ENCODE measurements at places on chromosomes 16 and 17.

DNA sequence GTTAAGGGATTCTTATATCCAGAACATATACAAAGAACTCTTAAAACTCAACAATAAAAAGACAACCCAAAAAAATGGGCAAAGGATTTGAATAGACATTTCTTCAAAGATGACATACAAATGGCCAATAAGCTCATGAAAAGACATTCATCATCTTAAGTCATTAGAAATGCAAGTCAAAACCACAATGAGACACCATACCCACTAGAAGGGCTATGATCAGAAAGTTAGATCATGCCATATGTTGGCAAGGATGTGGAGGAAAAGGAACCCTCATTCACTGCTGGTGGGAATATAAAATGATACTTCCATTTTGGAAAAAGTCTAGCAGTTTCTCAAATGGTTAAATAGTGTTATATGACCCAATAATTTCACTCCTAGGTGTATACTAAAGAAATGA is 9.4 kb downstream of the PLD6 start:
- no peaks in the 10 kb centered on the region for H3K36me3 ChIP-seq
- no peaks in the 10 kb centered on the region for H3K27me3 ChIP-seq
- peaks cover 5% of the 10 kb centered on the region for H3K4me1 ChIP-seq

DNA sequence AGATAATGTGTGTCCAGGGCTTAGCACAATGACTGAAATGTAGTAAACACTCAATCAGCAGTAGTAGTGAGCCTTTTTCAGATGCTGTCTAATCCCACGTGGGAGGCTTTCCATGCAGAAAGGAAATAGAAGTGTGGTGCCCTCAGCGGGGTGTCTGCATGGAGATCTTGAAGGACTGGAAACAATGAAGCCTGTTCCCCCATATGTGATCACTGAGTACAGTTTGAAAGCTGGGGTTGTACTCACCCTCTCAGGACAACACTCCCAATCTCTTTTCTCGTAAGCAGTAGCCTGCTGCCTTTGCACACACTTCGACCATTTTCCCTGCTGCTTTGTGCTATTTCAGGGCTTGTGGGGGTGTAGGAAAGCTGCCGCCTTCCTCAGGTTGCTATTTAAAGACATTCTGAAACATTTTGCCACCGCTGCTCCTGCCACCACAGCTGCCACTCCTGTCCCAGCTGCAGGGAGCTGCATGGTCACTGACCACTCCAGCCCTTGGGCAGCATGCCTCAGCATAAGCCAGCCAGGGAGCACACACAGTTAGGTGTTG is 40.6 kb upstream of the HAS3 start:
- no peak overlapping the region for H3K27ac ChIP-seq
- H3K4me3 ChIP-seq, result no peak overlapping the region
- no peaks in the 10 kb centered on the region for H3K36me3 ChIP-seq
- no peaks in the 10 kb centered on the region for H3K27me3 ChIP-seq

DNA sequence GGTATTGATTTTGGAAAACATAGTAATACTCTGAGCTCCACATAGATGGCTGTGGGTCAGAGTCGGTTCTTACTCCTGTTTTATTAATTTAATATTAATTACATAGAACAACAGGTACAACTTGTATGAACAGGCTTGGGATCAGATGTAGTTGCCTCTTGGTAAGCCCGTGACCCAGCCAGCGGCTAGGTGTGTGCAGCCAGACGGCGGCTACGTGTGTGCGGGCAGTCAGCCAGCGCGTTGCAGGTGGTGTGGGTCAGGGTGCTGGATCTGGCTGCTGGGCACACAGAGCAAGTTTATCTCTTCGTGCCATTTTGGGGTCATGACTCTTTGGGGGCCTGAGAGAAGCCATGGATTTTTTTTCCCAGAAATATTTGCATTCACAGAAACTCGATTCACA is 30.3 kb downstream of the DBNDD1 start:
- DNase-seq, result no peak
- no peak overlapping the region for H3K27ac ChIP-seq
- no peaks in the 10 kb centered on the region for H3K27me3 ChIP-seq
- no peaks in the 10 kb centered on the region for H3K4me1 ChIP-seq

DNA sequence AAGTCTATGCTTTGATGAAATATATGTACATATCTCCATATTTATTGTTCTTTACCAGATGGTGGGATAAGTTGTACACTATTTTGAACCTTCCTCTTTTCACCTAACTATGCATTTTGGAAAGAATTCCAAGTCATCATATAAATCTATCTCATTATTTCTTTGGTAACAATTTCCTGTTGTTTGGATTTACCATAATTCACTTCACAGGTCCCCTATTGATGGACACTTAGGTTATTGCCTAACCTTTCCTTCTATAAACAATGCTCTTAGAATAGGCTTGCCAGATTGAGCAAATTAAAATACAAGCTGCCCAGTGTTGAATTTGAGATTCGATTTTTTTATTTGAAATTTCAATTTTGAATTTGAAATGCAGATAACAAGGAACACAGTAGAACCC is 28.9 kb upstream of the DHX8 start:
- no peaks in the 10 kb centered on the region for H3K36me3 ChIP-seq
- H3K4me3 ChIP-seq, result no peak overlapping the region
- H3K27ac ChIP-seq, result no peak overlapping the region
- peaks cover 48% of the 10 kb centered on the region for H3K4me1 ChIP-seq

DNA sequence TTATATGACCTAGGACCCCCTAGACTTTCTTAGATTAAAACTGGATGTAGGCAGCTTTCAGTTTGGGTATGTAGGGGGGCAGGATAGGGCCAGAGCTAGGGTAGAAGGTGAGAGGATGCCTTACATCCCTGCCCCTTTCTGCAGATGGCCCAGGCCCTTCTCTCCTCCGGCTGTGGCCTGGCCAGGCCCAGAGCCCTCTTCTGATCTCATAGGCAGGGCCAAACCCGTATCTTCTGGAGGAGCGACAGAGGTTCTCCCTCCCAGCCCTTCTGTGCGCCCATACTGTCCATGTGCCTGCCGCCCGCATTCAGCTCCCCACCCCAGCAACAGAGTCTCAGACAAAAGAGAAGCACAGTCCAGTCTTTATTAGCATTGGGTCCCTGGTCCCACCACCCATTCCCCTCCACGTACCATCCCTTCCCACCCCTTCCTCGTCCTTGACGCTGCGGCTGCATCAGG is 2.0 kb upstream of the TSPOAP1 start:
- DNase-seq, result no peak
- H3K27me3 ChIP-seq, result peaks cover 6% of the 10 kb centered on the region
- peak overlapping the region; percentile 48 for H3K4me3 ChIP-seq
- H3K4me1 ChIP-seq, result peaks cover 16% of the 10 kb centered on the region

Data from suprapubic skin (tissue), 4 donors.